D721Med (cell line): ENCODE measurements at places on chromosomes 11 and 22.

- no peak for DNase-seq
Observed at GRCh38 chr22:31344578-31345330, 1.4 kb downstream of the PATZ1 start.

DNA sequence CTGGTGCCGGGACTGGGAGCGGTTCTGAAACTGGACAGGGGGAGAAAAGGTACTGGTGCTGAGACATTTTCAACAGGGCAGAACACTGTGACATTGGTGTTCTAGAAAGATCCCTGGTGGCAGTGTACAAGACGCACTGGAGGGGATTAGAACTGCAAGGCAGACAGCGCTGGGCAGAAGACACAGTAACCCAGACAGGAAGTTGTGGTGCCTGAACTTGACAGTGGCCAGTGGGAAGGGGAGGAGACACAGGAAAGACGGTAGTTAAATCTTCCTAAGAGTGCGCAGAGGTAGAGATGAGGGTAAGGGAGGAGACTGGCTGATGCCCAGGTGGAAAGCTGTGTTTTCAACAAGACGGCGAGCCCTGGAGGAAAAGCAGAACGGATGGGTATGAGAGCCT lies 24.5 kb downstream of the FAM227A start:
- DNase-seq = no peak

GRCh38 chr11:114876234-114876633 lies 197.9 kb downstream of the NXPE2 start:
- no peak for DNase-seq

DNA sequence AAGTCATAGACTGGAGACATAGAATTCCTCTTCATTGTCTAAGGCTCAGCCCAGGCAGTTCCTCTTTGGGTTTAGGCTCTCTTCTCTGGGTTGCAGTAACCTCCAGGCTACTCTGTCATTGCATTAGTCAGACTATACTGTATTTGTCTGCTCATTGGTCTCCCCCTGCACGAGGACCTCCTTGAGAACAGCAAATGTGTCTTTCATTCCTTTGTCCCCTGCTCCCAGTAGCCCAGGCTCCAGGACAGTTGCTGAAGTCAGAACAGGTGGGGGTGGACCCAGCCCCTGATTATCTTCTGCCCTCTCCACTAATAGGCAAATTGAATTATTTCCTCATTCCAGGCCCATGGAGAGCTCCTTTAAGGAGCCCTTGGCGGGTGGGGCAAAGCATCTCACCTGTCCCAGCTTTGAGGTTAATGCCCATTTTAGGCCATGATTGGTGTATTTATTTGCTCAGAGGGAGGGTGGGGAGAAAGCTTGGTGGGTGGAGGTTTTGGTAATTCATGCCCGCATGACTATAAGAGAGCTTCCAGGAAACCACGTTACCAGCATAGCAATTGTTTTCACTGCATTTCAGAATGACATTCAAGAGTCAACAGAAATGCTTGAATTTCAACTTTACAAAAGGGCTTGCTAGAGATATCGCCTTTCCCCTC lies 40.9 kb downstream of the NAV2 start:
- no peak for DNase-seq

DNA sequence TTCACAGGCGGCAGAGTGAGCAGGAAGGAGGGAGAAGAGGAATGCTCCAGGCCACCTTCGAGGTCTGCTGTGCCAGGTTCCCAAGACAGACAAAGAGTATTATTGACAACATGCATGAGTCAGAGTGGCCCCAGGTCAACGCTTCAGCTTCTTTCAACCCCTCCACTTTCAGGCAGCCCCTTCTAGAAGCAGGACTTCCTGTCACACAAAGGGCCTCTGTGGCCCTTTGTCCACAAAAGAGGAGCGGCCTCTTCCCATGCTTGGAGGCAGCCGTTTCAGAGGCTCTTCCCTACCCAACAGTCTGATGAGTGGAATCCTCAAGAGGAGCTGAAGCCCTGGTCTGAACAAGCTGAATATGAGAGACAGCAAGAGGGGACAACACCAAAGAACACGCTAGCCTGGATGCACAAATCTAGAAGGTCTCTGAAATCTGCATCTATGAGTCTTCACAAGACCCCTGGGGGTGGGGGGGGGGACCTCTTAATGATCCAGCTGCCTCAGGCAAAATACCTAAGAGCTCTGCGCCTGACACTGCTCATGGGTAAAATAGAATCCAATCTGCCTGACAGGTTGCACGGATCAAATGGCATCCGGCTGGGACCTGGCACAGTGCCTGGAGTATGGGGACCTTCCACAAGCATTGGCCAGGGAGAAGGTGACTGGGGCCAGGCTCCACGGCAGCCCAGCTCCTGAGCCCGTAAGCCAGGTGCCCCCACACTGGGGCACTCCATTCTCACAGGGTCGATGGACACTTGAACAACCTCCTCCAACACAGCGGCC lies 67.5 kb downstream of the PACSIN2 start:
- no peak for DNase-seq

- no peak for DNase-seq
Observed at GRCh38 chr11:79249295-79249993, 191.4 kb downstream of the TENM4 start.
